ENCODE measurements at places on chromosomes 4 and X.

GRCh38 chr4:14234307-14234706 lies 606.8 kb upstream of the BOD1L1 start:
- DNase-seq, result no peak

- no peak for DNase-seq
These were observed 55.1 kb upstream of the ZCCHC13 start for GRCh38 chrX:74248889-74249288.

- DNase-seq, result no peak
These were observed 12.8 kb upstream of the LGI2 start for GRCh38 chr4:25043548-25043947.

DNA sequence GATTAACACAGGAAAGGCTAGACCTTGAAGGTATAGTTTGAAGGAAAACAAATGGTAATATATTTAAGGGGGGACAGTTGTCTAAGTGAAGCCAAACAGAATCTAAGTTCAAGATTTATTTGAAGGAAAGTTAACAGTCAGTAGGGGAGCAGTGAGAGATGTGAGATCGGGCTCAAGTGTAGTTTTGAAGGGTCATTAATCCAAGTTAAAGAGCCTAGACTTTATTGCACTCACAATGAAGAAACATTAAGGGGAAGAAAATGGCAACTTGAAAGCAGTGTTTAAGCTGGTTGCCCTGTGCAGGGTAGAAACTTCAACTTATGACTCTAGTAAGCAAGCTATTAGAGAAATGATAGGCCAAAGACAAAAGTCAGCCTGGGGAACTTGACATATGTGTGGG lies 1952.2 kb downstream of the PCDH7 start:
- no peak for DNase-seq

- no peak for DNase-seq
These were observed 28.4 kb downstream of the WFS1 start for GRCh38 chr4:6298035-6298434.

DNA sequence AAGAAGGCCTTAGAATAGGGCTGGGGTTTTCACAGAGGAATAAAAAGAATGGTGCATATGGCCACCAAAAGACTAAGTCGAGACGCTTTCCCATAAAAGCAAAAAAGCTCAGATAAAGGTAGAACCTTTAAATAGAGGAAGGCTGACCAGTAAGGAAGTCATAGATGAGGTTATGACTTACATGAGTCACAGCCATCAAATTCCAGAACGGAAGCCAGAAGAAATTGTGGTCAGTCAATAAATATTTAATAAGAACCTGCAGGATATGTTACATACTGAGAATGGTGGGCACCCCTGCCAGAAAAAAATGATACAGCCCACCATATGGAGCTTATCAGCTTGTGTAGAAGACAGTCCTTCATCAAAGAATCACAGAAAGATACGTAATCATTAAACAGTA lies 120.1 kb downstream of the MANBA start:
- DNase-seq, result no peak
